ENCODE measurements at places on chromosomes 6 and 20.

DNA sequence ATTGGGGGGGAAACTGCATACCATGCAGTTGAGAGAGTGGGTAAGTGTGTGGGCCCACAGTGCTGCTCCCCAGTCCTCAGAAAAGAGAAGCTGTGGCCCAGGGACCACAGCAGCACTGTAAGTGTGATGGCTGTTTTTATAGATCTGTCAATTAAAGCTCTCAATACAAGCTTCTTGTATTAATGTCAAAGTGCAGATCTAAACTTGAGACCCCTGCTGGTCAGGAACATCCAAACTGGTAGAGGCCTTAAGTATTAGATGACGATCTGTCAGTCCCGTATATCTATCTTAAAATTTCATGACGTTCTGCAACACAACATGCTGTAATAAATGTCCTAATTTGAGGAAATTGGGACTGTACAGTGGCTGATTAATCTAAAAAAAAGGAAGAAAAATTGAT is 74.8 kb downstream of the TULP4 start:
- no peak for DNase-seq

DNA sequence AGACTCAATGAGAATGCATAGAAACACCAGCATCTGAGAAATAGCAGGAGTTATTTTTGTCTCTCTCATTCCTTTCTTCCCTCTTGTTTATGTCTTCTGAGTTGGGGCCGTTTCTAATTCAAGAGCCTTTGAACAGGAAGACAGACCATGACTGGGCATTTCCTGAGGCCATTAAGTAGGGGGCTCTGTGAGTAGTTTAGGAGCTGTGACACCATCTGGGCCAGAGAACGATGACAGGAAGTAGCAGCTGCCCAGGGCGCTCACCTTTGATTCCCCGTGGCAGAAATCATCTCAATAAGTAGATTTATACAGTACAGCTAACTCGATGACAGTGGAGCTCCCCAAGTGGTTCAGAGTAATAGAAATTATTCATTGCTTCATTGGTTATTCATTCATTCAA is 298.4 kb upstream of the PLN start:
- DNase-seq, result no peak

DNA sequence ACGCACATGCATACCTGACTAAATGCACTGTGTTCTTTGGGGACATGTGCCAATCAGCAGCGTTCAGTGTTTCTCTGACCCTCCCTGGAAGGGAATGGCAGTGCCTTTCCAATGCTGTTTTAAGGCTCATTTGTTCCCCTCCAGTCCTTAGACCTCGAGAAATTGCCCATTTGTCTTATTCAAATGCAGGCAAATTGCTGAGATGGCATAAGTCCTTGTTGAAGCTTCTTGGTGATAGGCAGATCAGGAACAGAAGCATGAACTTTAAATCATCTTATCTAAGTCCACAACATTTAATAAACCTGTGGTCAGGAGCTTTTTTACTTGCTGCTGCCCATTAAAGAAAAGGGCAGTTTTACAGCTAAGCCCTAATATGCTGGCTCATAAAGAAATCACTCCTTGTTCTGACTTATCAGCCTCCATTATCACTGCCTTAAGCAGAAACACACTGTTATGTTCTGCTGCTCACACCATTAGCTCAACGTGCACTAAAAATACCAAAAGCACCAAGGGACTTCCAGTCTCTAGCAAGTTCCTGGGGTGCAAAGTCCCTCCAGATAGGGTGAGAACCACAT is 112.9 kb upstream of the LRFN2 start:
- DNase-seq, result no peak

GRCh38 chr6:67501755-67502154 is 1133.3 kb upstream of the ADGRB3 start:
- DNase-seq, result no peak

GRCh38 chr6:162618448-162619002 is 109.0 kb downstream of the PRKN start:
- no peak for DNase-seq

DNA sequence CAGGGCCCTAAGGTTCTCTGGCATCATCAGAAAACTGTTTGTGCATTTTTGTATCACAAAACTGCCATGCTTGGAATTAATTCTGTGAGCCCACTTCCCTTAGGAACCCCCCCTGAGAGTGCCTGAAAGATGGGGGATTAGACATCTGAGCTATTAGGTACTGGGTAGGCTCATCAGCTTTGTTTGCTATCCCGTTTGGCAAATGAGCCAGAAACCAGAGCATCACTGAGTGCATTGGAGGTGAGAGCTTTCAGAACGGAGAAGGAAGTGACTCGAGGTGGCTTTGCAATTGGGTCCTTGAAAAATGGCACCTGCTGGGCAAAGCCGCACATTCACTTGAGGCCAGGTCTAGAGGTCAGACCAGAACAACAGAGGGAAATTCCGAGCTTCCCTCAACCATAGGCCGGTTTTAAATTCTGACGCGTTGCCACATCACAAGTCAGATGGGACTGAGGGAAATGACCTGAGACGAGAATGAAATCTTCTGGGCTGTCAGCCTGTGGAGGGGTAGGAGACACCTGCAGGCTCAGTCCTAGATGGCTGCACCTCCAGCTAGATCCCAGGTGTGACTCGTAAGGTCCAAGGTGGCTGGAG is 8.4 kb upstream of the GLP1R start:
- no peak for DNase-seq

DNA sequence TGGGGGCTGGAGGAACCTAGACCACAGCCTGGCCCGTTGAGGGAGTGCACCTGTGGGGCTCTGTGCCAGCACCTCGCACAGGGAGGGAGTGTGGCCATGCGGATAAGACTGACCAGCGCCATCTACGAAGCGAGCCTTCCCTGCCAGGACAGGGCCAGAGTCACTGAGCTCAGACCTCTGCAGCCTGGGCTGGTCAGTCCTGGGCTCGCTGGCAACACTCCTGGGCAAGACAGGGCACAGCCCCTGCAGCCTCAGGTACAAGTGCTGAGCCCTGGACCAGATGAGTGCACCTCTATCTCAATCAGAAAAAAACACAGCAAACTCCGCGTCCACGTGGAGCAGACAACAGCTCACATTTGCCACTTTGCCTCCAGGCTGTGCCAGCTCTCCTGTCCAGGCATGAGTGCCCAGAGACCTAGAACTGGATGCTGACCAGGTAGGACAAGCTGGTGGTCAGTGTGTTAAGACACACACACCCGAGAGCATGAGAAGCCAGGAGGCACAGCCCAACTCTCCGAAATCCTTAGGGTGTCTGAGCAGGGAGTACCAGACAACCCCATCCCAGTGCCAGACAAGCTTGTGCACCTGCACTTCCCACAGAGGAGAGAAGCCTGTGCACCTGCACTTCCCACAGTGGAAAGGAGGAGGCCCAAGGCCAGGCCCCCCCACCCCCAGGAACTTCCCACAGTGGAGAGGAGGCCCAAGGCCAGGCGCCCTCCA is 4.9 kb downstream of the ARFRP1 start:
- DNase-seq, result no peak

DNA sequence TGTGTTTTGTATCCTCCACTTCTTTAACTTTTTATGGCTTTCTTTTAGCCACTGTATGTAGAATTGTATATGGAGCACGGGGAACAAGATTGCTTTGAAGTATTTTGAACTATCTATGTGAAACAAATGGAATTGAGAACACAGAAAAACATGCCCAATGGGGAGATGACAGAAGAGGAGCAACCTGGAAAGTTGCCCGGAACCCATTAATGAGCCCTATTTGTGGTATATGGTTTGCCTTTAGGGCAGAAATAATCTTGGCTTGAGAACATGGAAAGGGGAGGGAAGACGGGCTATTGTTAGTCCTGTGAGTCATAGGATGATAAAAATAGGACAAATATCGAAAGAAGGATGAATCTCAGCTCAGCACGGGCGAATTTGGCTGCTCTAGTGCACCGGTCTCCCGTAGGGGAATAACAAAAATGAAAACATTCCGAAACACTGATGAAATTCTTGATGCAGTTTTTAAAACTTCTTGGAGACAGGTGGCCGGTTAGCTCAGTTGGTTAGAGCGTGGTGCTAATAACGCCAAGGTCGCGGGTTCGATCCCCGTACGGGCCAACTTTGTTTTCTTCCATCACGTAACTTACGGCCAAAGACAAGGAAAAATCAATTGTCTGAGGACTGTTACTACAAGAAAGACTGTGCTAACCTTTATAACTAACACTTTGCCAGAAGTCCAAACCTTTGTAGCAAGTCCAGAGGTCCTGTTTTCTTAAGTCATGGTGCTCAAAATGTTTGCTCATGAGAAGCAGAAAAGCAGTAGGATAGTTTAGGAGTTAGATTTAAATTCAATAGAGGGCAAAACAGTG is 15.7 kb downstream of the HMGN4 start:
- DNase-seq, result peak; percentile 66

GRCh38 chr6:113011389-113011788 is 664.3 kb downstream of the RFPL4B start:
- DNase-seq, result no peak

DNA sequence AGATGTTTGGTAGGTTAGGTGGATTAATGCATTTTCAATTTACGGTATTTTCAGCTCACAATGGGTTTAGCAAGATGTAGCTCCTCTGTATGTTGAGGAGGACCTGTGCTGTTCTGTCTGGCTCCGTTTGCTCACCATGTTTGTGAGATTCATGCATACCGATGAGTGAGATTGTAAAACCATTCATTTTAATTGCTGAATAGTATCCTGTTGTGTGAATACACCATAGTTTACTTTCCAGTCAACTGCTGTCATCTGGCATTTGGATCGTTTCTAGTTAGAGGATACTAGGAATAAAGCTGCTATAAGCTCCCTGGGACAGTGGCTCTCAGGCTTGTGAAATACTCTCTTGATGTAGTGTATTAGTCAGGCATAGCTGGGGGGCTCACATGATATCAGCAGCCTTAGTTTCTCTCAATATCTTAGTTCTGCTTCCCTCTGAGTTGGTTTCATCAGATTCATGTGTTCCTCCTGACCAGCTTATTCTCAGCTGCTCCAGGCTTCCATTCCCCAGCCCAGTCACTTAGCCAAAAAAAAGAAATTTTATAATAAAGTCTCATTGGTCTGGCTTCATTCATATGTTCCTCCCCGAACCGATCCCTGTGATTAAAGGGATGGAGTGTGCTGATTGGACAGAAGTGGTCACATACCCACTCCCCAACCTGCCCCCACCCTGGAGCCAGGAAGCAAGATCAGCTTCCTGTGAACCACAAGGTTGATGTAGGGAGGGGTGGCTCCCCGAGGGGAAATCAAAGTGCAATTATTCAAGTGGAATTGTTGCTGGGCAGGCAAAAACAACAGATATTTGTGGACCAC is 10.9 kb upstream of the B4GALT5 start:
- no peak for DNase-seq

DNA sequence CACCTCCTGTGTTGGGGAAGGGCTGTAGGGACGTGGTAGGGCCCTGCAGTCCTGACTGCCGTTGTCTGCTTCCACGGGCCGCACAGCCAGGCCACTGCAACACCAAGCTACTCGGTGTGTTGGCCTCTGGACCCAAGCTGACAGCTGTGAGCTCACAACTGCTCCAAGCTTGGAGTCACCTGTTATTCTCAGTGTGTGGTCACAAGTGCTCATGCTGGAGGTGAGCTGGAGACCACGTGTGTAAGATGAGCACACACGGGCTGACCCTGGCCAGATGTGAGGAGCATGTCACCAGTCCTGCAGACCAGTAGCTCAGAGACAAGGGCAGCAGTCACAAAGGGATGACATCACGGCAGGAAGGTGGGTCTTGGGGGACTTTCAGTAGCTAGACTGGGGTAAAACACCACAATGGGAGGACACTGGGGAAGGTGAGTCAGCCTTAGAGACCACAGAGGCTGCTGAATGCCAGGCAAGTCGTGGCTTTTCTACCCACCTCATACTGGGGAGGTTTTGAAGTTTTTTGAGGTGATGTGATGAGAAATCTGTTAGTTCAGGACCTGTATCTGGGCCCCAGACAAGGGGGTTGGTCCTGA is 87.3 kb downstream of the FAM120B start:
- DNase-seq, result no peak

DNA sequence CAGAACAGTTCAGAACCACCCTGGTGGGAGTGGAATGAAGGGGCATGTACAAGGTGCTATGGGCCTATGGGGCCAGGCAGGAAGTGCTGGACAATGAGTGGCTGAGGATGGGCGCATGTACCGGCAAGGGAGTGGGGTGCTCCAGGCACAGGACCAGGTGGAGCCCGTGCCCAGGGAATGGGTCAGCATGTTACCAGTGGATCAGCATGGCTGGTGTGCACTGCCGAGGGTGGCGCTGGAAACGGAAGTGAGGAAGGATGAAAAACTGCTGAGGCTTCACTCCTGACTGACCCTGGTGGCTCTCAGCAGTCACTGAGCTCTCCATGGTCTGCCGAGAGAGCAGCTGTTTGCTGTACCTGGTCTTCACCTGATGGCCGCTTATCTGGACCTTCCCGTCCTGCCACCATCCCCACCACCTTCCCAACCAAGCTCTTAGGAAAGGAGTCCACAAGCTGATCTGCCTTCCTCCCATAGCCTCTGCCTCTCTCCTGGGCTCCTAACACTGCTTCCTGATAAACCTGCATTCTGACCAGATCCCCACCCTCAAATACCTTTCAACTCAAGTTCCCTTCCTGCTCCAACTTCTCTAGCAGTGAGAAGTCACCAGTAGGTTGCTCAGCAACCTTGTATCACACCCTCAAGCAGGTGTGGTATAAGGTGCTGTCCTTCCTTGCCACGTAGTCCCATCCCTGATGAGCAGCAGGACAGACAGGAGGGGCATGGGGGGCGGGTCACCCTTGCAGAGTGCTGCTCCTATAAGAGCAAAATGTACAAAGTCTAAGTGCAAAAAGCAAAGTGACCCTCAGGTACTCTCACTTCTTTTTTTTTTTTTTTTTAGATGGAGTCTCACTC is 7.1 kb downstream of the UQCC2 start:
- DNase-seq, result no peak

DNA sequence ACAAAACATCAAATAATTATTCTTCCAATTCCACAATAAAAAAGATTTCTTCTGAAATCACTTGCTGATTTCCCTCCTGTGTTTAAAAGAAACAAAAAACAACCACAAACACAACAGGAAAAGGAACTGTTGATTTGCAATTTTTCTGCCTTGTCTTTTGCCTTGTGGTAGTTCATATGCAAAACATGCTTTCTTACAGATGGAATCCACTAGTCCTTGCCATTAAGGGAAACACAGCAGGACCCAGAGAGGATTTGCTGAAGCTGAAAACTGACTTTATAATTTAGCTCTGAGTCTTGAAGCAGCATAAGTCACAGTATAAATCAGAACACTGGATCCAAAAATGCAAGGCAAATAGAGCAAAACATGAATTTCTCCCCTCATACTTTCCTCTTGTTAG is 328.8 kb downstream of the PHF3 start:
- no peak for DNase-seq

GRCh38 chr6:30837870-30838269 is 46.4 kb upstream of the DDR1 start:
- DNase-seq, result no peak

DNA sequence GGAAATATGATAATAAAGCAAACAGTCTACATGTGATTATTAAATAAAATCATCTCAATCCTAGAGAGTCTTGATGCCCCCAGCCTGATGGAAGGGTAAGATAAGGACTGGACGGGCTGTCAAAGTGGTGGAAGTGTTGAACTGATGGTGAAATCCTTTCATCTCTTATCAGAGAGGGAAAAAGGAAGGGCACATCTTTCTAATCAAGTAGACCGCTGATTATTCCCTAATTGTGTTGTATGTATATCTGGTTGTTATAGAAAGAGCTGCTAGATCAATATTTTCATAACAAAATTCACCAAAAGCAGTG is 184.5 kb downstream of the PDE7B start:
- no peak for DNase-seq

- no peak for DNase-seq
These were observed 50.5 kb downstream of the CFAP61 start for GRCh38 chr20:20102716-20103258.

GRCh38 chr20:50601511-50602431 is 89.6 kb downstream of the RIPOR3 start:
- DNase-seq, result no peak
